Fibroblast of skin of right quadriceps (primary cell): ENCODE measurements at places on chromosomes 4 and X.

- peak; percentile 70 for DNase-seq
These were observed at the start of gene ADAMTS3 for GRCh38 chr4:72568959-72569718. Gene ADAMTS3, minus strand, starts transcription at chr4:72569221. Its CDS starts 459 bp downstream, at chr4:72568762.

- peak; percentile 50 for DNase-seq
These were observed 45.0 kb downstream of the TET2 start for GRCh38 chr4:105191621-105192210.

- DNase-seq: no peak
These were observed 74.5 kb upstream of the PAQR3 start for GRCh38 chr4:79013756-79014155.

DNA sequence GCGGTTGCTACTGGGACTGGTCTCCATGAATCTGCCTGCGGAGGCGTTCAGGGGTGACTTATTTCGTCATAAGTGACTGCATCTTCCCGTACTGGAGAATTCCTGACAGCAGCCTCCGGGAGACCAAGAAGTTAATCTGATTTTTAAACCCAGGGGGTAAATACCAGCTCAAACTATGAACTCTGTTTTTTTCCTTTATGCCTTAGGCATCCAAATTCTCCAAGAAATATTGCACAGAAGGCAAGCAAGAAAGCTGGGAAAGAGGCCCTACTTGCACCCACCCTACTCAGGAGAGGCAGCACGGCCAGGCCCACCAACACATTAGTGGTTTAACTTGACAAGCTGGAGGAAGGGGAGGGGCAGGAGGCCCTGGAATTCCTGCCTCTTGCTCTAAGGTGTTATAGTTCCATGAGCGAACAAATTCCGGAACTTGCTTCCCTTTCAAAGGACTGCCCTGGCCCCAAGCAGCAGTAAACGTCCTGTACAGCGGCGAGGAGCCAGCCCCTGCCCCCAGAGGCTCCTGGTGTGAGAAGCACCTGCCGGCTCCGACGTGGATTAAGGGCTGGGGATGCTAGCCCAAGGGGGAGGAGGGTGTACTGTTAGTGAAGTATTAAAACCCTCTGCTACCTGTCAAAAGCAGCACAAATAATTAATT, 177.2 kb downstream of the AFAP1 start:
- DNase-seq: no peak

GRCh38 chrX:2552621-2553201, 51.9 kb upstream of the DHRSX start:
- peak; percentile 89 for DNase-seq

GRCh38 chr4:6331018-6331417, 61.4 kb downstream of the WFS1 start:
- no peak for DNase-seq

- no peak for DNase-seq
These were observed 708.9 kb downstream of the ADGRL3 start for GRCh38 chr4:61909031-61909430.

GRCh38 chr4:139223682-139224317, 46.8 kb upstream of the ELF2 start:
- peak; percentile 57 for DNase-seq

GRCh38 chr4:11009281-11009680, 324.7 kb upstream of the CLNK start:
- DNase-seq: no peak

DNA sequence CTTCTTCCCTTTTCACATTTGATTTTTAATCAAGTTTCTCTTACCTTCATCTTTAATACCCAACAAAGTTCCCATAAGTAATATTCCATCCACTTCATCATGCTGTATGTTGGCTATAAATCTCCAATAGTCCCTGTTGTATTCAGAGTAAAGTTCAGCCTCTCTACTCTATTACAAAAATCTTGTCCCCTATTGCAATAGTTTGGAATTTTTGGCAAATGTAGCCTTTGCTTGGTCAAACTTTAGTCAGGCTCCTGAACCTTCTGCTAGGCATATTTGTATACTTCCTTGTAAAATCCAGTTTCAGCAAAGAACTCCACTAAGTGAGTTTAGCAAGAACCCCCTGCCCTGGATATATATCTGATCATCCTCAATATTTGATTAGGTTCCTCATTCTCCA, 54.0 kb upstream of the PACRGL start:
- no peak for DNase-seq

GRCh38 chr4:151324752-151325110, 674 bp downstream of the SH3D19 start:
- DNase-seq: peak; percentile 35

DNA sequence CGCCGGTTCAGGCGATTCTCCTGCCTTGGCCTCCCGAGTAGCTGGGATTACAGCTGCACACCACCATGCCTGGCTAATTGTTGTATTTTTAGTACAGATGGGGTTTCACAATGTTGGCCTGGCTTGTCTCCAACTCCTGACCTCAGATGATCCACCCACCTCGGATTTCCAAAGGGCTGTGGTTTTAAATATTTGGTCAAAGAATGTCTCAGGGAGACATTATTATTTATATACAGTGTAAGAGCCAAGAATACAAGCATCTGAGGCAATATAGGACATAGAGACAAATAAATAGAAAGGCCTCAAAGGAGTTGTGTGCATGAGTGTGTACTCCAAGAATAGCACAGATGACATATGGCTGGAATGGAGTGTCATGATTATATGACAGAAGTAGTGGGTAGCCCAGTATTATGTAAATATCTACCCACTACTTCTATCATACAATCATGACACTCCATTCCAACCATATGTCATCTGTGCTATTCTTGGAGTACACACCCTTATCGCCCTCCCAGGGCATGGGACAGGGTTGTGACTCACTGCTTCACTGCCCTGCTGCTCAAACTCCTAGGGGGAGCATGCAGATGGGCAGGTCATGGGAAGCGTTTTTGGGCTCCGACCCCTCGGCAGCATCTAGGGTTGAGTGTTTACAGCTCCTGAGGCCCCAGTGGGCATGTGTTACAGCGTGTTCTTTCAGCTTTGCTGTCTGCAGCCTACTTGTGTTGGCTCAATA, 1649.8 kb upstream of the PCDH10 start:
- DNase-seq: peak; percentile 85

DNA sequence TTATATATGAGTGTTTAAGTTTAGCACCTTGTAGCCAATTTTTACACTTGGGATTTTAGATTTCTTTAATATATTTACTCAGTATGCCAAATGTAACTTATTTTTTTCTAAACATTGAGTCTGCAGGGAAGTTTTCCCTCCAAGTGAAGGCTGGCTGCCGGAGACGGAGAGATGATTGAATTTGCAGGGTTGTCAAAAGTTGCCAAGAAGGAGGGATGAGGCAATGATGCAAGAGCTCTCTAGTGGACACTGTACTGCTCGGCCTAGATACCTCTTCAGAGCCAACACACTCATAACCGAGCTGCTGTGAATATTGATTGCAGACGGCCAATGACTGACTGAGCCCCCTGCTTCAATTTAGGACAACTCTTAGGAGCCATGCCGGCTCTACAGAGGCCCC, 318.6 kb upstream of the CASK start:
- DNase-seq: no peak

DNA sequence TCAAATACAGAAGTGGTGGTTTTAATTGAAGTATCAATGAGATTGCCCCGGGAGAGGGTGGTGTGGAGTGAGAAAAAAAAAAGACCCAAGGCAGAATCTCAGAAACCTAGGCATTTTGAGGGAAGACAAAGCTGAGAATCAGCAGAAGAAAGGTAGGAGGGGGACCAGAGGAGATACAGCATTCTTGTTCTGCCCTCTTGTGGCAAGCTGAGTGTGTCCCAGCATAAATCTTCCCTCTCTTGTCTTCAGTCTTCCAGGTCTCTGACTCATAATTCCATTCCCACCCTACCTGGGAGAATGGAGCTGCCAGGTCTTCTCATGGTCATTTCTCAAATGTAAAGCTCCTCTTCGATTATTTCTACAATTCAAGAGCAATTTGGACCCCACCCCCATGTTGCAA, 32.7 kb upstream of the MAGED1 start:
- DNase-seq: peak; percentile 22

- DNase-seq: no peak
These were observed 3.8 kb downstream of the MSN start for GRCh38 chrX:65671286-65671685.

GRCh38 chr4:212438-213188, 88.3 kb downstream of the ZNF718 start:
- peak; percentile 80 for DNase-seq

DNA sequence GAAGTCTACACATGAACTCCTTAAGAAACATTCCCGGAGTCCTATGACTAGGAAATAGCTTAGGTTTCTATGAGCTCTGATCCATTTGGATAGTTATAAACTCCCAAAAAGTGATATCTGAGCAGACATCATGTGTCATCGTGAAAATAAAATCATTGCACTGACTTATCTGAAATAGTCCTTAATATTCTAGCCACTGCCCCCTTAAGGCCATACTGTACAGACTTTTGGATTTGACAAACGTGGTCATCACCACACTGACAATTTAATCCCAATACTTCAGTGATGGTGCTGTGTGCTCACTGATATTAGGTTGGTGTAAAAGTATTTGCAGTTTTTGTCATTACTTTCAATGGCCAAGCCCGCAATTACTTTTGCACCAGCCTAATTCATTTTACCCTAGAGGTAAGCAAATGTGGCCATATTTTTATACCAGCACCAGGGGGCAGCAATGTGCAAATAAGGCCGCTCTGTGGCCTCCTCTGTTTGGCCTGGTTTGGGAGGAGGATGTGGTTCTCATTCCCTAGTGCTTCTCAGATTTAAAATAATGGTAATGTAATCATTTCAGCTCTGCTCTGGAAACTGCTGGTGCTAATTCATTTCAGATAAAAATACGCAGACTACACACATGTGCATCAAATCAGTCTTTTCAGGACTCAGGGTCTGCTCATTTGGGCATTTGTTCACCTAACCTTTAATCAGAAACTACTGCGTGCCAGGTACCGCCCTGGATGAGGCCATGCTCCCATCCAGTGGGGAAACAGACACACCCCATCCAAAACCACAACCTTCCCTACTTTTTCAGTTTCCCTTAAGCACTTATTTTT, 196.4 kb upstream of the C1QTNF7 start:
- peak; percentile 85 for DNase-seq

DNA sequence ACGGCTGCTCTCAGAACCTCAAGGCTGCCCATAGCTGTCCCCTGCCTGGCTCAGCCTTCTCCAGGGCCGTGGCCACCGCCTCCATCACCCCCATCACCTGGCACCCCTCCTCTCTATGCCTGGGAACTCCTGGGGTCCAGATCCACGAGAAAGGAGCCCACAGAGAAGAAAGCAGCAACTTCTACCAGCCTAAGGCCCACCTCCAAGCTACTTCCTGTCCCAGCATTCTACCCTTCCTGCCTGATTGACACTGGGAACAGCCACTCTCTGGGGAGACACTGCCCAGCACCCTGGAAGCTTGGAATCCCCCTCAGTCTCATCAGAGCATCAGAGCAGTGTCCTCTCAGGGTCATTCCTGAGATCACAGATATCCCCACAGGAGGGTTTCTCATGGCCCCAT, 36.9 kb upstream of the PROM1 start:
- no peak for DNase-seq

GRCh38 chrX:107826238-107827029, 768 bp downstream of the MID2 start:
- peak; percentile 42 for DNase-seq

GRCh38 chrX:74890676-74891430, 34.4 kb downstream of the NEXMIF start:
- no peak for DNase-seq

GRCh38 chrX:24858004-24858746, 157.6 kb downstream of the ARX start:
- DNase-seq: peak; percentile 26

DNA sequence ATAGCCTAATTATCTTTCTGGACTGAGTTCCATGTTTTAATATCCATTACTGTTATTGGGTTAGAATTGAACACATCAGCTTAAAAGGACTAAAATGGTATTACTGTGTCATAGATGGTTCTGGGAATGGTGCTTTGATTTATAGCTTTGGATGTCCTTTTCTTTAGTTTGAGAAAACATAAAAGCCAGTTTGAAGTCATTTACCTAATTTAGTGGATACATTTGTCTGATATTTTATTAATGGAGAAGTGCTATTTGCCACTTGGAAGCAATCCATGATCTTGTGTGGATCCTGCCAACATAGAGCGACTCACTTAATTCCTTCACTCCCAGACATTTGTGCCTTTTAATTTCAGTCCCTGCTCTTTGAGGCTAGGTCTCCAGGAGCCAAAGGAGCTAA, 212.4 kb upstream of the PACRGL start:
- DNase-seq: peak; percentile 46
